Suprapubic skin (tissue), 4 donors: ENCODE measurements at places on chromosomes 7 and 10. TPM values are rescaled to one million over a fixed set of nuclear protein-coding genes. Genes with fewer than 3 reads are reported as not detected.

Gene ABCC2
- 3.8 TPM for total RNA-seq

Gene CPVL
- 9.3 TPM for total RNA-seq

Gene STAG3
- 1.9 TPM for total RNA-seq

Gene SCIN
- 3.1 TPM for total RNA-seq

Gene GDF10
- total RNA-seq, result 1.3 TPM

Gene ANKRD61
- total RNA-seq, result not detected

Gene TAS2R4
- 6.0 TPM for total RNA-seq

Gene VIPR2
- 0.64 TPM for total RNA-seq

Gene MAT1A
- 13.3 TPM for total RNA-seq

Gene GRM3
- total RNA-seq, result not detected
